ENCODE measurements at places on chromosomes 4 and X.
A peak's percentile ranks its signal among the peaks of the same experiment; 100 is the strongest.

DNA sequence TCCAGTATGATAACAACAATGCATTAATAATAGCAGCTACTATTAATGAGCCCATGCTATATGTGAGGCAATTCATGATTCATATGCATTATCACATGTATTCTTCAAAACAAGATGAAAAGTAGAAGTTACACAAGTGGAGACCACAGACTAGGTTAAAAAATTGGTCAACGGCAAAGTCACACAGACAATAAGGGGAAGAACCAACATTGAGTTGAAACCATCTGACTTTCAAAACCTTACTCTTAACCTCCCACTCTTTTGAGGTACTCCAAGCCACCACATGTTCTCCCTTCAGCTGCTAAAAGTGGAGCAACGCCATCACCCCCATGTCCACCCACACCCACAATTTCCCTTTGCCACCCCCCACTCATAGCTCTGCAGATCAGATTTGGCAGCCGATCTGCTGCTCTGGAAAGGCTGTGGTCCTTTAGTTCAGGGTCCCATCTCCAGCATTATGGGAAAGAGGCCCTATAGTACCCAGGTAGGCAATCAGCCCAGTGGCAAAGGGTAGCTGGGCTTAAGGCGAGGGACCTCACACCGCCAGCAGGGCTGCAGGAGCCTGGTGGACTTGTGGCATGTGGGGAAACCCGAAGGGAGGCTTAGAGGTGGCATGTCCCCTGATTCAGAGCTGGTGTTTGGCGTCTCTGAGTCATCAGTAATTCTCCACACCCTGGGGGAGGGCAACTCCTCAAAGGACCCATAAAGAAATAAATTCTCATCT, 33.5 kb upstream of the CYBB start:
- peak; percentile 92 for DNase-seq

DNA sequence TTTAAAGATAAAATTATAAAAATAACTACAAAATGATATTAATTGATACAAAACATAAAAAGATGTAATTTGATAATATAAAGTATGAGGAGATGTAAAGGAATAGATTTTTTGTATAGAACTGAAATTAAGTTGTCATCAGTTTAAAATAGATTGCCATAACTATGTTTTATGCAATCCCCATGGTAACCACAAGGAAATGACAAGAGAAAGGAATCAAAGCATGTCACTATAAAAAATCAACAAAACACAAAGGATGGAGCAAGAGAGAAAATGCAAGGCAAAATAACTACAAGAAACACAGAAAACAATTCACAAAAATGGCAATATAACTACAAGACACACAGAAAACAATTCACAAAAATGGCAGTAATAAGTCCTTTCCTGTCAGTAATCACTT, 27.0 kb upstream of the GUCY2F start:
- DNase-seq: no peak

DNA sequence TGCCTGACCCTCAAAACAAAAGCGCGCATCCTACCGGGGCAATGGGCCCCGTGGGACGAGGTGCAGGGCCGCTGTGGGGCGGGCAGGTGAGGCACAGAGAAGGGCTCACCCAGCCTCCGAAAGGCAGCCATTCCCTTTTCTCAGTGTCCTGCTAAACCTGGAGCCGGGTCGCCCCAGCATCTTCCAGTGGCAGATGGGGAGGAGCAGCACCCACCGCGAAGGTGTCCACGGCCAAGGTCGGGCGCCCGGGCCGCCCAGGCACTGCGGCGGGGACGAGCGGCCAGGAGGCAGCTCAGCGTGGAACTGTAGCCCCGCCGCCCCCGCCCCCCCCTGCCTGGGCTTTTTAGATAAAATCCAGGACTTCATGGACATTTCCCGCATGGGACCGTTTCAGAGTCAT, 19.2 kb upstream of the TLR1 start:
- DNase-seq: no peak

GRCh38 chr4:62232814-62233213, 1032.7 kb downstream of the ADGRL3 start:
- no peak for DNase-seq

DNA sequence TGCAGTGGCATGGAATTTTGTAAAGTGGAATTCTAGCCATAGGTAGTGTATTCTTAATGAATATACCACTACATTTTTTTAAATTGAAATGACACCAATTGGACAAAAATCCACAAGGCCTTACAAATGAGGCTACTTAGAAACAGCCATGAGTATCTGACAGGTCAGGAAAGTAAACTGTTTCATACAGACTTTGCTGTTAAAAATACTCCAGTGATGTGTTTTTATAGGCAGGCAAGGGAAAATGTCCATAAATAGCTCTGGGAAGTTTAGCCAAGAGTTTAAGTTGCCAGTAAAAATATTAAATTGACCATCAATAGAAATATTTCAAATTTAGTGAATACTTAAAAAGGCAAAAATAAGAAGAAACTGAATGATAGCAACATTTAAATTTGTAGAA, 41.8 kb upstream of the PDLIM5 start:
- DNase-seq: no peak

DNA sequence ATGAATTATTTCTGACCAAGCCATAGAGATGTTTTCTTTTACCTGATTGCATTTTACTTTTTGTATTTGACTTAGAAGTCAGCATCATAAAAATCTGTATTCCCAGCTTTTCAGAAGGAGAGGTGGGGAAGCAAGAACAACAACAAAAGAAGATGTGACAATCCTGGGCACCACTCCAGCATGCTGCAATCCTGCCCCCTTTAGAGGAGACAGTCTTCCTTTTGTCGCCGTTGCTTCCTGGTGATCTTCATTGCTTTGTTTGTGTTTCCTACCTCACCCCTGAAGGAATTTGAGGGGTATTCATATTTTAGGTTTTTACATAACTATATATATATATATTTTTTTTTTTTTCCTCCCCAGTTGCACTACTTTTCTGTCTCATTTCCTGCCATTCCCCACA, 3.7 kb downstream of the QRFPR start:
- no peak for DNase-seq

DNA sequence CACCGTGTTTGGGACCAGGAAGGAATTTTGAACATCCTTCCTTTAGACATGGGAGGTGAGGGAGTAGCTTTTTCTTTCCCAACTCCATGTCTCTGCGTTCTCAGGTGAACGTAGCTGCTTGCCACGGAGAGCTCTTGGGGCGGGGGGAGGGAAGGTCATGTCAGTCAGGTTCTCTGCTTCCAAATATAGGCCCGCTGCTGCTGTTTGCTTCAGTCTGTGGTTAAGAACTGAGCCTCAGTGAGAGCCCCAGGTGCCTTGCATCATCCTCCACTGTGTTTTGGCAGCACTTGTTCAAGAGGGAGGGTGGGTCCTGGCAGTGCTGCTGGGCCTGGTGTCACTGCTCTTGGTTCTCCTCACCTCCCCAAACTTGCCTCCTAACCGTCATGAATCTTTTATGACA, 46.5 kb downstream of the HADH start:
- DNase-seq: no peak

- DNase-seq: peak; percentile 36
These were observed 321.0 kb upstream of the CXXC4 start for GRCh38 chr4:104815665-104816064.

- DNase-seq: no peak
These were observed 15.3 kb downstream of the KLHL2 start for GRCh38 chr4:165222651-165222994.

GRCh38 chrX:79138658-79139241, 5.7 kb upstream of the GPR174 start:
- peak; percentile 34 for DNase-seq

GRCh38 chr4:8516061-8516573, 64.1 kb upstream of the GPR78 start:
- DNase-seq: no peak

DNA sequence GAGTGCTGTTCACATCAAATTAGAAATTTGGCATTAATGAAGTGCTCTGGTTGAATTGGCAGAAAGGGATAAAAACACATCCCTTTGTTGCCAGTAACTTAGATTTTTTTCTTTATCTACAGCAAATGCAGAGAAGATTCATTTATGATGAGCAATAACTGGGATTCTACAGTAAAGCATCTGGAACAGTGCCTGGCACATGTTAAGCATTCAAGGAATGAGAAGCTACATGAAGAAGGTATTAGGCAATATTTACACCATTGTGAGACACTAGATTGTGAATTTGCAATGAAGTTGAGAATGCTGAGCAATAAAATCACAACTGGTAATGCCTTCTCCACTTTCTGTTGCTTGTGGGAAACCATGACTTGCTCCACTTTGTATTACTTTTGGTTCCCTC, 33.5 kb downstream of the PCDH19 start:
- no peak for DNase-seq
